ENCODE measurements at places on chromosomes 16 and 17.

GRCh38 chr16:73019457-73020362 is 28.2 kb downstream of the ZFHX3 start:
- no peak for DNase-seq

- no peak for DNase-seq
Observed at GRCh38 chr16:55264949-55265348, 59.1 kb upstream of the IRX6 start.

DNA sequence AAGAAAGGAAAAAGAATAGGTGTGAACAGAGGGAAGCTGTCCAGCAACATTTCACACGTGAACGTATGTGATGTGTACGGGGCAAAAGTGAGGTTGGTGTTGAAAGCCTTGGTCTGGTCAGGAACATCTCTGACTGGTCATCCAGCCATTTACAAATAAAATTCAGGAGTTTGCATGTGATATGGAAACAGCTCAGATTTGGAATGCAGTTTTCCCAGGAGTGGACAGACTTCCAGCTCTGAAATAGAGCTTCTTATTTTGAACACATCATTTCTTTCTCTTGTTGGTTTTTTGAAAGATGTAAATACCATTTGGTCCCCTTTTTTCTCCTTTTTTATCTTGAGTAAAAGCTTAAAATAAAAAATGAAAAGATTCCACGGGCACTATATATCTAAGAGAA is 566.2 kb upstream of the ZFHX3 start:
- no peak for DNase-seq

GRCh38 chr17:66523378-66524200 is 221.2 kb downstream of the PRKCA start:
- no peak for DNase-seq

DNA sequence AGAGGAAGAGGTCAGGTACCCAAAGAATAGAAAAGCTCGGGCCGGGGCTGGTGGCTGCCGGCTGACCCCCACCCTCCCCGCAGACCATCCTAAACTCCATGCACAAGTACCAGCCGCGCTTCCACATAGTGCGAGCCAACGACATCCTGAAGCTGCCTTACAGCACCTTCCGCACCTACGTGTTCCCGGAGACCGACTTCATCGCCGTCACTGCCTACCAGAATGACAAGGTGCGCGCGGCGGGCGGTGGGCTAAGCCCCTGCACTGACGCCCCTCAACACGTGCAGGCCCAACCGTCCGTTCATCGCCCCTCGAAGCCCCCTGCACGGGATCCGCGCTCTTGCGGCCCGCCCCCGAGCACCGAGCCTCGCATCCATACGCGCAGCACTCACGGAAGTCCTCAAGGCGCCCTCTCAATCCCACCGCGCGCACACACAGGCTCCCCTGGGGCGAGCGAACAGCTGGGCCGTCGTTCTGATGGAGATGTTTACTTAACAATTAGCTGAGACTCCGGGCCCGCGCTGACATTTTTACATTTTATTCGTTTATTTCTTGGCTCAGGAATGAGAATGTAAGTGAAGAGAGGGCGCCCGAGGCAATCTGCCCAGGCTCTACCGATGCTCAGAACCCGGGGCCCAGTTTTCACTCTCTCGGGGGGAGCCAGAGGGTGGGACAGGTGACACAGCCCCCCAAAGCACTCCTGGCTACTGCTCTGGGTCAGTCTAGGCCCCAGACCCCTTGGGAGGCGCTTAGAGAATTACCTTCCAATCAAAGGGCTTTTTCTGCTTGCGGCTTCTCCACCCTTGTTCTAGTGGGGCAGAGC is 3.5 kb downstream of the TBX2 start:
- DNase-seq = no peak

Measured in activated T-cell treated with anti-CD3 and anti-CD28 coated beads, Interleukin-2, amount 50 U/mL, for 4 hours (primary cell).